ENCODE measurements at places on chromosomes 4 and X. TPM values are rescaled to one million over a fixed set of nuclear protein-coding genes. Genes with fewer than 3 reads are reported as not detected.

The PRSS12 gene
- total RNA-seq, result 27.1 TPM

The TMEM271 gene
- not detected for total RNA-seq

The SEPSECS gene
- 8.8 TPM for total RNA-seq

The CENPVL3 gene
- not detected for total RNA-seq

The MAP3K15 gene
- not detected for total RNA-seq

The HSFX3 gene
- total RNA-seq, result not detected

The ACE2 gene
- not detected for total RNA-seq

The DKK2 gene
- 0.82 TPM for total RNA-seq

The RNF212 gene
- total RNA-seq, result 6.9 TPM

The FAM133A gene
- total RNA-seq, result 0.45 TPM

The RIPPLY1 gene
- not detected for total RNA-seq

The NUP54 gene
- total RNA-seq, result 64.4 TPM

The IGSF1 gene
- total RNA-seq, result 0.09 TPM

The TAF1 gene
- total RNA-seq, result 29.8 TPM

The CFI gene
- 201 TPM for total RNA-seq

The NLGN4X gene
- 0.08 TPM for total RNA-seq

The TMSB15A gene
- total RNA-seq, result not detected

The CXXC4 gene
- not detected for total RNA-seq

The PABPC5 gene
- total RNA-seq, result 1.8 TPM

The MGARP gene
- total RNA-seq, result 56.9 TPM

The GLRB gene
- total RNA-seq, result 3.0 TPM

The P2RY10 gene
- not detected for total RNA-seq

The TCEAL7 gene
- total RNA-seq, result 52.5 TPM

The MAMLD1 gene
- 0.49 TPM for total RNA-seq

The UGT2B28 gene
- total RNA-seq, result not detected

Measured in fibroblast of the aortic adventitia (primary cell).